ENCODE measurements at places on chromosomes 16 and 17.

GRCh38 chr17:64092113-64092512, 37.8 kb downstream of the ERN1 start:
- H3K4me3 ChIP-seq, result no peak overlapping the region
- H3K27ac ChIP-seq, result no peak overlapping the region
- H3K27me3 ChIP-seq, result no peaks in the 10 kb centered on the region
- no peak for DNase-seq

- H3K36me3 ChIP-seq, result peaks cover 4% of the 10 kb centered on the region
- peak; percentile 69 for DNase-seq
- no peak overlapping the region for H3K27ac ChIP-seq
- H3K27me3 ChIP-seq, result no peaks in the 10 kb centered on the region
- H3K4me3 ChIP-seq, result no peak overlapping the region
Measured at GRCh38 chr16:50213939-50214519, 52.3 kb upstream of the ADCY7 start.

DNA sequence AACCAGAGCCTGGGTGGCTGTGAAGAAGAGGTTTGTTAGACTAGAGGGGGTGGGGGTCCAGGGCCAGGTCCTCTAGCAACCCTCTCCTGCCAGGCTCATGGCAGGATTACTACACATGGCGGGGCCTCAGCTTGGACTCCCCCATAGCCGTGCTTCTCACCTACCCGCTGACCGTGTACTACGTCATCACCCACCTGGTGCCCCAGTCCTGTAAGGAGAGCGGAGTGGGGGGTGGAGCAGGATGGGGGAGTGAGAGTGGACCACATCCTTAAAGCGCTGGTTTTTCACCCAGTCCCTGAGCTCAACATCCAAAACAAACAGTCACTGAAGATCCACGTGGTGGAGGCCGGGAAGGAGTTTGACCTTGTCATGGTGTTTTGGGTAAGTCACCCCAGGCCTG, 4.2 kb upstream of the CXCL16 start:
- H3K36me3 ChIP-seq, result no peaks in the 10 kb centered on the region
- no peak overlapping the region for H3K27ac ChIP-seq
- no peak overlapping the region for H3K4me3 ChIP-seq
- H3K27me3 ChIP-seq, result peaks cover 29% of the 10 kb centered on the region
- DNase-seq, result no peak

DNA sequence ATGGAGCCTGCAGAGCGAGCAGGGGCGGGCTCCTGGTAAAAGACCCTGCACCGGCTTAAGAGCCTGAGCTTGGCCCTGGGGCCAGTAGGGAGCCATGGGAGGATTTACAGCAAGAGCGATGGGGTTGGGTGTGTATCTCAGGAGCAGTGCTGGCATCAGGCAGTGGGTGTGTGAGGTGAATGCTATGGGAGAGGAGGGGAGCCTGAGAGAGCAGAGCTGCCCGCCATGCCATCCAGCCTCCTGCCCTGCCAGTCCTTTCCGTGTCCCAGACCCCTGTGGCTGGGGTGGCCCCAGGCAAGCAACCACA, 23.3 kb downstream of the FAM83G start:
- no peak for DNase-seq
- peak overlapping the region; percentile 69 for H3K27ac ChIP-seq
- H3K27me3 ChIP-seq, result no peaks in the 10 kb centered on the region
- H3K4me1 ChIP-seq, result peaks cover 20% of the 10 kb centered on the region
- no peak overlapping the region for H3K4me3 ChIP-seq
- H3K36me3 ChIP-seq, result peaks cover 9% of the 10 kb centered on the region

- H3K27ac ChIP-seq, result no peak overlapping the region
- peaks cover 2% of the 10 kb centered on the region for H3K36me3 ChIP-seq
- H3K4me3 ChIP-seq, result no peak overlapping the region
- DNase-seq, result no peak
- H3K4me1 ChIP-seq, result peaks cover 5% of the 10 kb centered on the region
Measured at GRCh38 chr17:82776454-82776853, 24.6 kb downstream of the TBCD start.

DNA sequence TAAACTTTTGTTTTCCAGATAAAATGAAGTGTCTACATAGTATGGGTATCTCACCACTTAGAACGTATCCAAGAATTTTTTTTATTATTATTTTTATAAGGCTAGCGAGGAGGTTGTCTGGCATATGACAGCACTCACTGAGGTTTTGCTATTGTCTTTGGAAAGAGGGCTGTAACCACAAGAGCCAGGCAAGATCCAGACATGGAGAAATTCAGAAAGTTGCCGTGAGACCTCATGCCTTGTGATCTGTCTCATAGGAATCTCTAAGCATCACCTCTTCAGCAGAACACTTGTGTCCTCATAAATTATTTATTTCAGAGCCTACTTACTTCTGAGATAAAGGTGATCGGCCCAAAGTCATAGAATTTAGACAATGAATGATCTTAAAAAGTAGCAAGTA, 410.8 kb downstream of the CDH11 start:
- no peaks in the 10 kb centered on the region for H3K36me3 ChIP-seq
- no peak for DNase-seq
- no peaks in the 10 kb centered on the region for H3K4me1 ChIP-seq
- no peak overlapping the region for H3K4me3 ChIP-seq
- H3K27ac ChIP-seq, result no peak overlapping the region
- no peaks in the 10 kb centered on the region for H3K27me3 ChIP-seq

GRCh38 chr17:15966879-15967248, 21.9 kb downstream of the ADORA2B start:
- DNase-seq, result no peak
- H3K4me1 ChIP-seq, result peaks cover 5% of the 10 kb centered on the region
- H3K27ac ChIP-seq, result no peak overlapping the region
- H3K4me3 ChIP-seq, result no peak overlapping the region

GRCh38 chr17:81902653-81903414, 796 bp downstream of the NPB start:
- no peak for DNase-seq
- no peak overlapping the region for H3K27ac ChIP-seq
- H3K4me1 ChIP-seq, result no peaks in the 10 kb centered on the region
- H3K4me3 ChIP-seq, result no peak overlapping the region

GRCh38 chr16:71894229-71894920, 956 bp upstream of the IST1 start:
- peak overlapping the region; percentile 99 for H3K27ac ChIP-seq
- H3K4me1 ChIP-seq, result peaks cover 3% of the 10 kb centered on the region
- H3K27me3 ChIP-seq, result no peaks in the 10 kb centered on the region
- peak; percentile 68 for DNase-seq
- peak overlapping the region; percentile 77 for H3K4me3 ChIP-seq

Measured in fibroblast of lung (primary cell).